Stimulated activated CD8-positive, alpha-beta memory T cell treated with anti-CD3 and anti-CD28 coated beads, Interleukin-15, amount 100 ng/mL, for 24 hours (primary cell): ENCODE measurements at places on chromosomes 5 and 9.

DNA sequence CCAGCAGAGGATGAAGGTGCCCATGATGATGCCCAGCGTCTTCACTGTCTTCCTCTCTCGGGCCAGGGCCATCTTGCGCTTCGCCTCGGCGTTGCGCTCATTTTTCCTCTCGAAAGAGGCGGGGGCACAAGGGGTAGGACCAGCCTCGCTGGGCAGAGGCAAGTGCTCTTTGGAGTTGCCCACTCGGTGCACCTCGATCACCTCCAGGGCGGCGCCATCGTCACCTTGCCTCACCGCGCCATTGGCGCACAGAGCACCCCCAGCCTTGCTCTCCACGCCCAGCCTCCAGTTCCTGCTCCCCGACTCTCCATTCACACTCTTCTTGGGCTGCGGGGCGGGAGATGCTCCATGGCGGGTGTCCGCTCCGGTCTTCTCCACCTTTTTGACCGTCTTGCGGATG, 1.6 kb downstream of the HTR1A start:
- DNase-seq = no peak

GRCh38 chr9:129381481-129381957, 203.5 kb upstream of the IER5L start:
- DNase-seq = no peak

GRCh38 chr5:160231783-160232342, 2.6 kb downstream of the FABP6 start:
- DNase-seq = no peak

DNA sequence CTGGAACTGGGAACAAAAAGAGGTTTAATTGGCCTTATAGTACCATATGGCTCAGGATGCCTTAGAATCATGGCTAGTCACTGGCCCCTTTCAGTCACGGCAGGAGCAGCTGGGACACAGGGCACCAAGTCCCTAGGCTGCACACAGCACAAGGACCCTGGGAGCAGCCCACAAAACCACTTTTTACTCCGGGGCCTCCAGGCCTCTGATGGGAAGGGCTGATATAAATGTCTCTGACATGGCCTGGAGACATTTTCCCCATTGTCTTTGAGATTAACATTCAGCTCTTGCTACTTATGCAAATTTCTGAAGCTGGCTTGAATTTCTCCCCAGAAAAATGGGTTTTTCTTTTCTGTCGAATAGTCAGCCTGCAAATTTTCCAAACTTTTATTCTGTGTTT, 1026.4 kb upstream of the COX7C start:
- DNase-seq = no peak

DNA sequence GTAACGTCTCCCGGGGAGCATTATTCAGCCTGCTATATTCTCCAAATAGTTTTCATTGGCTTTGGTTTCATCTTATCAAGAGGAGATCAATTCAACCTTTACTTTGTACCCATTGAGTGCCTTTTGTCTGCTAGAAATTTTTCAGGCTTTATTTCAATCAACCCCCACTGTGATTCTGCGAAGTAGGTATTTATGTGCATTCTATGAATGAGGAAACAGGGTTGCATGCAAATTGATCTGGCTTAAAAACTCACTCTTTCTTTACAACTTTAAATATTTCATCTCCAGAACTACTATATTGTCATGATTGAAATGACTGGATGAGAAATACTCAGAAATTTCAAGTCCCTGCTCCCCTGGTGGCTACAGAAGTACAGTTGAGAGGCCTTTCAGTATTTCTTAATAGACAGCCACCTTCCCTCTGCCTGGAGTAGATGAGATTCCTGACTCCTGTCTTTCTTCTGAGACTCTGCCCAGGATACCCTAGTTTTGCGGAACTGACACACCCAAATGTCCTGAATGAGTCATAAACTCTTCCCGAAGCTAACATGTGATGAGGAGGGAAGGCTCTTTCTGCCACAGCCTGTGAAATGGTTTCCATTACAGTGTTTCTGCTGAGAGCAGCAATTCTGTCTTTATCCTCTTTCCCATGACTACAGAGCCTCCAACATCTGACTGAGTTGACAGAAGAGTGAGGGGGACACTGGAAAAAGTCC, 52.6 kb upstream of the TNC start:
- no peak for DNase-seq

DNA sequence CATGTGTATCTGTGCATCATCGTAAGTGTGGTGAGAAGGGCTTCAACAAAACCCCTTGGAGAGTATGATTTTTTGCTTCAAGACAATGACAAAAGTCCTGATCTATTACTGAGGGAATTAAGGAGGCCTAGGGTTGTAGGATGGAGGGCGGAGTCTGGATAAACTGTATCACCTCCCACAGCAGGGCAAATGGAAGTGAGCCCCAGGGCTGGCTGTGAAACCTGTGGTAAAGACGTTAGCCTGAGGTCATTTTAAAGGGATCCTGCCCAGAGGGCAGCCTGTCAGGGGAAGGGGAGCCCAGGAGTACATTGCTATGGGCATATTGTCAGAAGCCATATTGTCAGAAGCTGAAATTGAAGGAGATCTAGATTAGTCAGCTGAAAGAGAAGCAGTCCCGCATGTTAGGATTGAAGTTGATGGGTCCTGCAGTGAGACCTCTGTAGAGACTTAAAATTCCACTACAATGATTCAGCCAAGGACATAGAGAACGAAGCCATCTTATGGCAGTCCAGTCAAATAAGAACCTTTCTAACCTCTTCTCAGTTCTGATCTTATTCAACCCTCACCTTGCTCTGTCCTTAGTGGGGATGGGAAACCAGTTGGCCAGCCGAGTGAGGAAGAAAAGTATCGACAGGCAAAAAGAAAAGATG, 26.9 kb downstream of the ADGRV1 start:
- no peak for DNase-seq

- DNase-seq = no peak
These were observed 16.8 kb upstream of the COL27A1 start for GRCh38 chr9:114138552-114138971.

- DNase-seq = no peak
These were observed 317.2 kb downstream of the IRX1 start for GRCh38 chr5:3912790-3913189.

DNA sequence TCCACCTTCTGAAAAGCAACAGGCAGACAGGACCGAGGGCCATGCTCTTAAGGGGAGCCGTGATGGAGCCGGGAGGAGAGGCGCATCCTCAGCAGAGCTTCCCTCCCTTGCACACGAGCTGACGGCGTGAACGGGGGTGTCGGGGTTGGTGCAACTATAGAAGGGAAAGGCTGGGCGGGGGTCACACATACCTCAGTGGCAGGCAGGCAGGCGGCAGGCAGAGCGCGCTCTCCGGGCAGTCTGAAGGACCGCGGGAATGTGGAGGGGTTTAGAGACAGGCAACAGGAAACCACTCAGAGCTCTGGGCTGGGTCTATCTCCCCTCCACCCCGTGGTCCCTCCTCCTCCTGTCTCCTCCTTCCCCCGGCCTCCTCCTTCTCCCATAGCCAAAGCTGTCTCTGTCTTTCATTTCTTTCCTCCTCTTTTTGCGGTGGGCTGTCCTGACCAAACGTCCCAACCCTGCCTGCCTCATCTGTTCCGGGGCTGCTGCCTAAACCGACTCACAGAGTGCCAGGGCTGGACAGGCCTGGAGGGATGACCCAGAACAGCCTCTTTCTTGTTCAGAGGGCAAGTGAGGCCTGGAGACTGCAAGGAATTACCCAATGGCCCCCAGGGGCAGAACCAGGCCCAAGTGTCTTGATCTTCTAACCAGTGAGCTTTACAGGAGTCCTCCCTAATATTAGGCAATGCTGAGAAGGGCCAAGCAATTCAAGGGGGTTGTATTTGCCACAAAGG, at the start of gene SPARC:
TSS of gene SPARC (minus strand) at position 242 of the 734 bp plus-strand sequence. CDS start 10,727 bp downstream, outside the sequence.
- no peak for DNase-seq

DNA sequence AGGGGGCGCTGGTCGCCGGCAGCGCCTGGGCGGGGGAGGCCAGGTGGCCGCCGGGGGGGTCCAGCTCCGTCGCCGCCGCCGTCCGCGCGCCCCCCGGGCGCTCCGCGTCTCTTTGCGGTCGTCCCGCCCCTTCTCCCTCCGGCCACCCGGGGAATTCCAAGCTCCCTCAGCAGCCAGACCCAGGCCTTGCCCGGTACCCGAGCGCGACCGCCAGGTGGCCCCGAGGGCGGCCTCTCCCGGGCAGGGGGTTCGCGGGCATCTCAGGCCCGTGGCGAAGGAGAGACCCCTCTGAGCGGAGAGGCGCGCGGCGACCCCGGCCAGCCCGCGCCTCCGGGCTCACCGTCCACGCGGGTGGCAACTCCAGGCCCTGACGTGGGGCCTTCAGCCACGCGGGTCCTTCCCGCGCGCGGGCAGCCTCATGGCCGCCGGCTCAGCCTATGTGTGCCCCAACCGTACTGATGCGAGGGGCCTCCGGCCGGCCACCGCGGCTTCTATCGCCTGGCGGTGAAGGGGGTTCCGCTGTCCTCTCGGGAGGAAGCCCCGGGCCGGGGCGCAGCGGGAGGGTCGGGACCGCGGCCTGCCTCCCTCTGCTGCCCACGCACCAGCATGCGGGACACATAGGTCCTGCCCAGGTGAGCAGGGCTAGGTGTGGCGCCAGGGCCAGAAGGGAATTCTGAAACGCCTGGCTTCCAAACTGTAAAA, 529 bp upstream of the NRARP start:
- no peak for DNase-seq

GRCh38 chr5:80191991-80192398, 63.9 kb downstream of the SERINC5 start:
- DNase-seq = no peak

DNA sequence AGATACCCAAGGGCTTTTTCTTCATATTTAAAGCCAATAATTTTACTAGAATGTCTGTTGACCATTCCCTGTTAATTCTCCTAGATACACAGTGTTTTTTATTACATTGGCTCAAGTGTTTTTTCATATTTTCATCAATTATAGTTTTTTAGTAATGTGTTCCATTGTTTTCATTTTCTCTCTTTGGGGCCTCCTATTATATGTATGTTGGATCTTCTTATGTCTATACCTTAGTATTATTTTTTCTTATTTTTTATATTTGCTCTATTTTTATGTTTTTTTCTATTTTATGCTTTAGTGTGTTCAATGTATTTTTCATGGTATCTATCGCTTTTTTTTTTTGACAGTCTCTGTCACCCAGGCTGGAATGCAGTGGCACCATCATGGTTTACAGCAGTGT, 7.5 kb downstream of the KIAA1958 start:
- no peak for DNase-seq

- DNase-seq = no peak
These were observed 303.1 kb downstream of the DMRT2 start for GRCh38 chr9:1353291-1353690.

GRCh38 chr5:9623661-9624060, 6.5 kb downstream of the TAS2R1 start:
- DNase-seq = no peak

GRCh38 chr5:97009212-97009898, 73.5 kb downstream of the LNPEP start:
- no peak for DNase-seq

GRCh38 chr5:35129921-35130485, 82.3 kb upstream of the AGXT2 start:
- no peak for DNase-seq

DNA sequence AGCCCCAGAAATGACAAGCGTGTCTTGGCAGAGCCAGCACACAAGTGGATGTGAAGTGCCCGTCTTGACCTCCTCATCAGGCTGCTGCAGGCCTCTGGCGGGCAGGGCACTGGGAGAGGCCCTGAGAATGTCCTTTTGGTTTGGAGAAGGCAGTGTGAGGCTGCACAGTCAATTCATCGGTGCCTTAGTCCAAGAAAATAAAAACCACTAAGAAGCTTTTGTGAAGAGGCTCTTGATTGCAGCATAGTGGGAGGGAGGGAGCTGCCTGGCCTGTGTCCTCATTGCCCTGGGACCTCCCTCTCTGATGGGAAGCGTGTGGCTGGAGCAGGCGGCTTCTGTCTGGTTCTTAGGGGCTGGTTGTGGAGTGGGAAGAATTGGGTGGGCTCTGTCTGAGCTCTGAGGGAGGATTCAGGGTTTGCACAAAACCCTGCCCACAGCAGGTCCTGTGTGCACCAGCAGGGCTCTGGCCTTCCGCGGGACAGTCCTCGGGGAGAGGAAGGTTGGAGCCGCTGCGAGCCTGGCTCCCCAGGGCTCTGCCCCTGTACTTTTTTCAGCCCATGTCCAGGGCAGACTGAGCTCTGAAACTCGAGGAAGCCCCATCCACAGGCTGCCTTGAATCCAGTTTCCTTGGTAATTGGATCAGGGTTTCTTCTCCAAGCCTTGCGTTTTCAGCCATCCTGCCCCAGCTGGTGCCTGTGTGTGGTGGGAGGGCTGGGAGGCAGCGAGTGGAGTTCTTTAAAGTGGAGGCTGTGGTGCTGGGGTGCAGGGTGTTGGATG, 1.1 kb downstream of the HRCT1 start:
- DNase-seq = no peak

DNA sequence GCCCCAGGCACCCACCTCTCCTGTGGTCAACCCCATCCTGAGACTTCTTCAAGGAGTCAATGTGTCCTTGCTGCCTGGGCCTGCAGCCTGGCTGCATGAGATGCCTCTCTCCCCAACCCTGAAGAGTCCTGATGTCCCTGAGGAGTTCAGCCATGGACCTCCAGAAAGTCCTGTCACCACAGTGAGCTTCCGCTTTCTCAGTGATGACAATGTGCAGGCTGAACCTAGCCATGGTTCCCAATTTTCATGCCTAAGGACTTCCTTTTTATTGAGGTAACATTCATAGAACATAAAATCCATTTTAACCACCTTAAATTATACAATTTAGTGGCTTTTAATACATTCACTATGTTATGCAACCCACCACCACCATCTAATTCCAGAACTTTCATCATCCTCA, 29.1 kb downstream of the DAP start:
- DNase-seq = no peak

DNA sequence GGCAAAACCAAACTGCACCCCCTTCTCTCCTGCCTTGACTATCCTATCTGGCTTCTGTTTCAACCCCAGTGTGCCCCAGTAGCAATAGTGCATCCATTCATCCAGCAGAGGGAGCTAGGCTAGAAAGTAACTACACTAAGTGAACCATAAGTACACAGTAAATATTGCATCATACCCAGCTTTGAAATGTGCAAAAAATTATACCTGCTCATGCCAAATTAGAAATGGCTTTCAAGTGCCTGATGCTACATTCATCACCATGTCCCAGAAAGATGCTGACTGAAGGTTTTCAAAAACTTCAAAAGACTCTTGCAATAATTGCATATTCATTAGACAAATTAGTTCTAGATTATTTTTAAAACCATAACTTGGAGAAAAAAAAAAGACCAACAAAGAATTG, 153.5 kb downstream of the PRELID2 start:
- no peak for DNase-seq

- DNase-seq = no peak
These were observed 26.2 kb downstream of the IRF1 start for GRCh38 chr5:132464156-132464939.
